GM23248 (cell line): ENCODE measurements at places on chromosomes 3 and 15.

- peaks cover 32% of the 10 kb centered on the region for H3K4me1 ChIP-seq
- peak; percentile 51 for DNase-seq
- no peak overlapping the region for H3K4me3 ChIP-seq
- H3K27me3 ChIP-seq, result no peaks in the 10 kb centered on the region
Measured at GRCh38 chr15:32878869-32879805, 161.3 kb downstream of the GREM1 start.

GRCh38 chr15:79595995-79596622, 164.0 kb downstream of the MINAR1 start:
- H3K4me3 ChIP-seq, result no peak overlapping the region
- no peaks in the 10 kb centered on the region for H3K36me3 ChIP-seq
- DNase-seq, result peak; percentile 88
- H3K4me1 ChIP-seq, result no peaks in the 10 kb centered on the region

DNA sequence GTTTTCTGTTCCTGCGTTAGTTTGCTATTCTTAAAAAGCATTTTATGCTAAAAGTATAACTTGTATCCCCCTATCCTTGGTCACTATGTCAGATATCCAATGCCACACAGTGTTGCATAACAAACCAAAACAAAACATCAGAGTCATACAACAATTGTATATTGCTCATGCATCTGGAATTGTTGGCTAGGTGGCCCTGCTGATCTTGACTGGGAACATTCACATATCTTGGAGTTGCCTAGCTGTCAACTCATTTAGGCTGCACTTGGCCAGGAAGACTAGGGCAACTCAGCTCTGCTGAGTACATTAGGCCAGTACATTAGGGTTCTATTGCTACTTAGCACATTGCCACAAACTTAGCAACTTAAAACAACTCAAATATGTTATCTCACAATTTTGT, 706.5 kb upstream of the UBE2E2 start:
- no peaks in the 10 kb centered on the region for H3K27me3 ChIP-seq
- H3K4me1 ChIP-seq, result no peaks in the 10 kb centered on the region
- no peak overlapping the region for H3K4me3 ChIP-seq
- peak; percentile 4 for DNase-seq
- no peaks in the 10 kb centered on the region for H3K36me3 ChIP-seq
- no peak overlapping the region for H3K27ac ChIP-seq

GRCh38 chr3:187612656-187613055, 57.5 kb downstream of the SST start:
- no peaks in the 10 kb centered on the region for H3K27me3 ChIP-seq
- no peaks in the 10 kb centered on the region for H3K36me3 ChIP-seq
- peaks cover 12% of the 10 kb centered on the region for H3K4me1 ChIP-seq
- H3K4me3 ChIP-seq, result no peak overlapping the region

- H3K4me3 ChIP-seq, result no peak overlapping the region
- H3K27me3 ChIP-seq, result peaks cover 9% of the 10 kb centered on the region; the same call in 1 of the 2 replicates
- H3K4me1 ChIP-seq, result no peaks in the 10 kb centered on the region
- H3K27ac ChIP-seq, result no peak overlapping the region
- DNase-seq, result peak; percentile 41
Measured at GRCh38 chr3:61530355-61530754, 31.0 kb upstream of the PTPRG start.

- H3K27me3 ChIP-seq, result no peaks in the 10 kb centered on the region
- H3K27ac ChIP-seq, result no peak overlapping the region
- H3K36me3 ChIP-seq, result no peaks in the 10 kb centered on the region
- DNase-seq, result no peak
- peaks cover 12% of the 10 kb centered on the region for H3K4me1 ChIP-seq
Measured at GRCh38 chr15:45165536-45165935, 22.2 kb downstream of the SHF start.

DNA sequence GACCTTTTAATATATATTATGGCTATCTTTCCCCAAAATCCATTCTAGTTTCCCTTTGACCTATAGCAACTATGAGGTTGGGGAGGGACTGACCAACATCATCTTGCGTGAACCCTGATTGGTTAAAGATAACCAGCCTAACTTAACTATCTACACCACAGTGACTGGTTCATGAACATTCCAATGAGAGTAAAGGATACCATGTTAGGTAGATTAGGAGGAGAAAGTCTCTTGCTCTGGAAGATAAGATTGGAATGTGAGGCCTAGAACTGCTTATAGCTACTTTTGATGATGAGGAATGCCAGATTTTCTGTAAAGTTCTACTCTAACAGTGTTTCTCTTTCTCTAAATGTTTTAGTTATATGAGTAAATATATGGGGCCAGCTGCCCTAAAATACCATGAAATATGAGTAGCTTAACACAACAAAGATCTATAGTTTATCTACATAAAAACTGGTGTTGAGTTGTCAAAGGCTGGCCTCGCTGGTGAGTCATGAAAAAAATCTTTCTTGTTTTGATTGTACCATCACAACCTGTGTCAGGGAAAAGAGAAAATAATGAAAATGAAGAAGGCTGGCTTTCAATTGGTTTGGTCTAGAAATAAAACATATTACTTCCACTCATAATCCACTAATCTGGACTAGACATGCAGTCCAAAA, 481.4 kb downstream of the NSUN3 start:
- no peak overlapping the region for H3K4me3 ChIP-seq
- H3K27ac ChIP-seq, result no peak overlapping the region
- no peaks in the 10 kb centered on the region for H3K27me3 ChIP-seq
- no peaks in the 10 kb centered on the region for H3K36me3 ChIP-seq
- DNase-seq, result no peak

DNA sequence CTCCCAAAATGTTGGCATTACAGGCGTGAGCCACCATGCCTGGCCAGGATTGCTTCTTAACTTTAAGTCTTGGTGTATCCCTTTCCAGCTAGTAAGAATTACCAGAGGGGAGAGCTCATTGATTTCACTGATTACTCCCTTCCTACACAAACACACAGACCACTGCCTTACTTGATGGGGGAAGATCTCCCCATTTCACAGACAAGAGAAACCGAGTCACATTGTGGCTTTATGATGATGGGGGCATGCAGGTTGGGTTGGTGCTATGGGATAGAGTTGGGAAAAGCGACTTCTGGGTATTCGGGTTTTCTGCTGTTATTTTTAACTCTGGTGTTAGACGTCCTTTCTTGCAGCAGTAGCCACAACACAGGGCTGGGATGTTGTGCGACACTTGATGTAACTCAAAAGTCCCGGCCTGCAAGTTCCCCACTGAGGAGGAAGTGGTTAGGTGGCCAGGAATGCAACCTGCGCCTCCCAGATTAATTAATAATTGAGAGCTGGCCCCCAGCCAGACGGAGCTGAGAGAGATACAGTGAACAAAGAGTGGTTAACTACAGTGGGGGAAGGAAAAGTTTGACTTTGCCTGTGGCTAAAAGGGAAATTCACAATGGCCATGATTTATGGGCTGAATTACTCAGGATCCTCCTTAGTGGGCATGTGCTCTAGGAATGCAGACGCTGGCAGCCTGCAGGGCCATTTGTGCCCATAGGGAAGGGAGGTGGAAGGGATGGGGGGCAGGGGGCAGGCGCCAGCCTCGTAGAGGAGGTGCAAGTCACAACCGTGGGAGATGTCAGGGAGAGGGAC, 63.6 kb downstream of the SMAD6 start:
- H3K27ac ChIP-seq, result peak overlapping the region; percentile 83
- DNase-seq, result peak; percentile 73
- no peaks in the 10 kb centered on the region for H3K27me3 ChIP-seq
- H3K4me3 ChIP-seq, result no peak overlapping the region
- no peaks in the 10 kb centered on the region for H3K36me3 ChIP-seq

GRCh38 chr15:47400603-47401002, 316.7 kb upstream of the SEMA6D start:
- no peaks in the 10 kb centered on the region for H3K4me1 ChIP-seq
- no peak overlapping the region for H3K4me3 ChIP-seq
- H3K36me3 ChIP-seq, result no peaks in the 10 kb centered on the region
- no peaks in the 10 kb centered on the region for H3K27me3 ChIP-seq

GRCh38 chr3:194938845-194939531, 253.3 kb downstream of the FAM43A start:
- no peaks in the 10 kb centered on the region for H3K36me3 ChIP-seq
- H3K4me3 ChIP-seq, result no peak overlapping the region
- peaks cover 3% of the 10 kb centered on the region; the same call in 1 of the 2 replicates for H3K27me3 ChIP-seq

DNA sequence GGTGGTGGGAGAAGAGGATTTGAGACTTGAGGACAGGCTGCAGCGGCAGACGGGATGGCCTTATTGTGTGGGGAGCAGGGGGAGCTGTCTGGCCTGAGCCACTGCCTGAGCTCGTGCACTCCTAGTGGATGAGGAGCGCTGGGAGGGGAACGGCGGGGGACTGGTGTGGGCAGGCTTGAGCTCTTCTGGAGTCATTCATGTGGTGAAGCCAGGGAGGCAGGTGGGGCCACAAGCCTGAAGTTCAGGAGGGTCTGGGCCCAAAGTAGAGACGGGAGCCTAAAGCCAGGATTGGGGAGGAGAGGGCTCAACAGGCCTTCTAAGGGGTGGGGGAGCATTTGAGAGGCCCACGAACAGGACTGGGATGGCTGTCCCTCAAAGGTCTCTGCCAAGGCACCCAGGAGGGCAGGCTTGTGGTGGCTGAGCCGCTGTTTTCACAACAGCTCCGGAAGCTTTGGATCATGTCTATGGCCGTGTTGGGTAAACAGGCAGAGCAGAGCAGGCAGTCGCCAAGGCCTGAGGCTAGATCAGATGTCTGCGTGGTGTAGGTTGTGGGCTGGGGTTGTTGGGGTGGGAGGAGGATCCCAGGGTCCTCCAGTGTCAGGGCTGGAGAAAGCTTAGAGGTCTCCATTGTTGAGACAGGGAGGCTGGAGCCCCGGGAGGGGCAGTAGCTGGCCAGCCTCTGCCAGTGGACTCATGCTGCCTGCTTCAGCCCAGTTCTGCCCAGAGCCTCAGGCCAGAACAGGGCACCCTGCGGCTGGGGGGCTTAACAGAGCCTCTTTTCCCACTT, 8.2 kb downstream of the PRKCD start:
- no peaks in the 10 kb centered on the region for H3K27me3 ChIP-seq
- H3K4me1 ChIP-seq, result peaks cover 4% of the 10 kb centered on the region; the same call in 1 of the 2 replicates
- DNase-seq, result no peak
- no peaks in the 10 kb centered on the region for H3K36me3 ChIP-seq

DNA sequence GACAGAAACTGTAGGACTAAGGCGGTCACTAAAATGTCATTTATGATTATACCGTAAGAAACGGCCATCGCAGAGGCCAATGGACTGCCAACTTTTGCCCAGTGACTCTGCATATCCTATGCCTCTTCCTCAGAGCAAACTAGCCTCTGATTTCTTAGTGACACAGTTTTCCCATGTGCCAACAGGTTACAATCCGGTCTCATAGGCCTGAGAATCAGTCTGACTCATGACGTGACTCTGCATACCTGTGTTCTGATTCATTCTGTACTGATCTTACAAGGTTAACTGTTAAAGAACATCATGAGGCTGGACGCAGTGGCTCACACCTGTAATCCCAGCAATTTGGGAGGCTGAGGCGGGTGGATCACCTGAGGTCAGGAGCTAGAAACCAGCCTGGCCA, 17.8 kb downstream of the RUBCN start:
- peak; percentile 91 for DNase-seq
- H3K4me3 ChIP-seq, result no peak overlapping the region
- H3K27me3 ChIP-seq, result no peaks in the 10 kb centered on the region
- no peaks in the 10 kb centered on the region for H3K36me3 ChIP-seq
- peaks cover 6% of the 10 kb centered on the region for H3K4me1 ChIP-seq
- peak overlapping the region; percentile 84 for H3K27ac ChIP-seq

DNA sequence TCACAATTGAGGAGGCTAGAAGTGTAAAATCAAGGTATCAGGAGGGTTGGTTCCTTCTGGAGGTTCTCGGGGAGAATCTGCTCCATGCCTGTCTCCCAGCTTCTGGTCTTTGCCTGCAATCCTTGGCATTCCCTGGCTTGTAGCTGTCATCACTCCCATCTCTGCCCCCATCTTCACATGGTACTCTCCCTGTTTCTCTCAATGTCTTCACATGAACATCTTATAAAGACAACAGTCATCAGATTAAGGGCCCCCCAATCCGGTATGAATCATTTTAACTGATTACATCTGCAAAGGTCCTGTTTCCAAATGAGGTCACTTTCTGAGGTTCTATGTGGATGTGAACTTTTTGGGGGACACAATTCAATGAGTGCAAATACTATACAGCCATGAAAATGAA, 113.0 kb upstream of the GALNT15 start:
- H3K36me3 ChIP-seq, result no peaks in the 10 kb centered on the region
- no peaks in the 10 kb centered on the region for H3K27me3 ChIP-seq
- peak overlapping the region; percentile 100 for H3K27ac ChIP-seq
- peaks cover 65% of the 10 kb centered on the region for H3K4me1 ChIP-seq
- DNase-seq, result peak; percentile 42

- H3K27me3 ChIP-seq, result no peaks in the 10 kb centered on the region
- no peak overlapping the region for H3K4me3 ChIP-seq
- no peak for DNase-seq
- no peaks in the 10 kb centered on the region for H3K36me3 ChIP-seq
Measured at GRCh38 chr15:74840851-74841775, 1.8 kb downstream of the ULK3 start.

DNA sequence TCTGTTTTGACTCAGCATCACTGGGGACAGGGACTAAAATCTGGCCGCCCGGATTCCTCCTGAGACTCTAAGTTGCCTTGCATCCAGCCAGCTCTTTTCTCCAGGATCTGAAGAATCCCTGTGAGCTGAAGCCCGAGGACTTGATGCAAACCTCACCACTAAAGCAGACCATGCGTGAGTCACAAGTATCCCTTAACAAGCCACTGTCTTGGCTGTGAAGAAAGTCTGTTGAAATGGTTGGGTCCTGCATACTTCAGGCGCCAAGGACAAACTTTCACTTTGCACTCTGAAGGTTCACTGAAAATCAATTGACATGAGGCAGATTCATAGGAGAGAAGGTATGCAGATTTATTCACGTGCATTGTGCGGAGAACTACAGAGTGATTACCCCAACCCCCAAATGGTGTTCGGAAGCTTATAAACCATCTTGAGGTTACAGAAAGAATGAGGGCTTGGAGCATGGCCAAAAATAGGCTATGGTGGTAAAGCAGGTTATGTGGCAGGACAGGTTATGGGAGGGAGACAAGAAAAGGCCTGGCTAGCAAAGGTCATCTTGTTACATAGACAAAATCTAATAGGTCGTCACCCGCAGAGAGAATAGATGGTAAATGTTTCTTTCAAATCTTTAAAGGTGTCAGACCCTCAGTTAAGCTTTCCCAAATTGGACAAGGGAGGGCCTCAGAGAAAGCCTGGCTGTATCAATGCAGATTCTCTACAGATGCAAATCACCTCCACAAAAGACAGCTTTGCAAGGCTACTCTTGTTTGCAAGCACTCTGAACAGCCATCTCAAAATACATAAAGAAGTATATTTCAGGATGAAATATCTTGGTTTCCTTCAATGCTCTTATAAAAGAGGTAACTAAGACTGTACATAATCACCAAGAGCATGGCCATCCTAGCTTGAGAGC, 126.3 kb upstream of the PLAAT1 start:
- no peaks in the 10 kb centered on the region for H3K36me3 ChIP-seq
- no peak overlapping the region for H3K4me3 ChIP-seq
- DNase-seq, result peak; percentile 18
- H3K27me3 ChIP-seq, result 0 out of 2 replicates have a peak, but pooled peaks cover 5% of the 10 kb centered on the region
- no peaks in the 10 kb centered on the region for H3K4me1 ChIP-seq
- H3K27ac ChIP-seq, result no peak overlapping the region
